Right hindlimb (tissue), 1 donor: ENCODE measurements at places on chromosomes 7 and 10.

DNA sequence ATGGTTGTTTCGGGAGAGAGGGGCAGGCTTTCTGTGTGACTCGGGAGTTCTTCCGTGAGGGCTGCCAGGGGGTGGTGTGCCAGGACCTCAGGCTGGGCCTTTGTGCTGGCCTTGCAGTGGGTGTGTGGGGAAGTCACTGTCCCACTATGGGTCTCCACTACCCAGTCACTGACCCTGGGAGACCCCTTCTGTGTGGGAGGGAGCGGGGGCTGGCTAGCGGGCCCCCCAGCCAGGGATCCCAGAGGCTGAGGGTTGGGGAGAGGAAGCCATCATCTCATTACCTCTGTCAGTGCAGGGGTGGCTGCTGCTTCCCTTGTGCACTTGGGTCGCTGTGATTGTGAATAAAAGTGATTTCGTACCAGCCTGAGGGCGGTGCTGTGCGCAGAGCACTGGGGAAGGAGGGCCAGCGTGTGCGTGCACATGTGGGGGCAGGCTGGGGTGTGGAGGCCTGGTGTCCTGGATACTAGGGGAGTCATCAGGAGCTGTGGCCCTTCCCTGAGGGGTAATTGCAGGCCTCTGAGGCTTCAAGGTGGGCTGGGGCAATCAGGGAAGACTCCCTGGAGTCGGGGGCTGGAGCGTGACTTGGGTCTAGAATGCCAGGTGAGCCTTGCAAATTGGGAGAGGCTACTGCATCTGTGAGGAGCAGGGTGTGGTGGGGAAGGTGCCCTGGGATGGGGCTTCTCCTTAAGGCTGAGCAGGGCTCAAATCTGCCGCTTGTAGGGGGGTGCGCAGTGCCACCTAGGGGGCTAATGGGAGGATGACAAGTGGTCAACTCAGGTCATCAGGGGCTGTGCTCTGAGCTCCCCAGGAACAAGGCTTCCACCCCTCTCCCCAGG, 98.9 kb downstream of the NEURL1 start:
- no peak for DNase-seq

DNA sequence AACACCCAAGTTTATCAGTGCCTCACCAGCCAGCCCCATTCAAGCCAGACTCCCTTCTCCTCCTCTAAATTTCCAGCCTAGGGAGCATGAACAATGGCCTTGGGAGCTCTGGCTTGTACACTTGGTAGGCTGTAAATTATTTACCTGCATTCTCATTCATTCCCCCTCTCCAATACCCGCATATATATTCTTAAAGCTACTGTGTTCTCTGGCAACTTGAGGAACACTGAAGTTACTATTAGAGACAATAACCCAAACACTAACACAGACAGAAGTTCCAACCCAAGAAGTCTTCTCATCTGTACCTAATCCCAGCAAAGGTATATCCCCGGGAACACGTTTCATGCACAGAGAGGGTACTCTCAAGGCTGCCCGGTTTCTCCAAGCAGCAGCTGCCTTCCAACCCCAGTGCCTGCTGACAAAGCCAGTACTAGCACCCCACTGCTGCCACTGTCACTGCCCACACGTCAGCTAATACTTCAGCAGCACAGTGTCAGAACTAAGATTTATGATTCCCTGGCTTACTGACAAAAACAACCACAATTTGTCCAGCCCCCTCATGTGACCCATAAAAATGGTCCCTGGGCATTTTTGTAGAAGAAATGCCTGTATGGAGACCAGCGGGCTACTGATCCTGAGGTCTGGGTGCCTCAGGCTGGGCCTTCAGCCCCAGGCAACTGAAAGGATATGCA, 3.1 kb downstream of the WDR91 start:
- no peak for DNase-seq

GRCh38 chr10:20622531-20623211, 274.4 kb downstream of the NEBL start:
- DNase-seq: no peak

DNA sequence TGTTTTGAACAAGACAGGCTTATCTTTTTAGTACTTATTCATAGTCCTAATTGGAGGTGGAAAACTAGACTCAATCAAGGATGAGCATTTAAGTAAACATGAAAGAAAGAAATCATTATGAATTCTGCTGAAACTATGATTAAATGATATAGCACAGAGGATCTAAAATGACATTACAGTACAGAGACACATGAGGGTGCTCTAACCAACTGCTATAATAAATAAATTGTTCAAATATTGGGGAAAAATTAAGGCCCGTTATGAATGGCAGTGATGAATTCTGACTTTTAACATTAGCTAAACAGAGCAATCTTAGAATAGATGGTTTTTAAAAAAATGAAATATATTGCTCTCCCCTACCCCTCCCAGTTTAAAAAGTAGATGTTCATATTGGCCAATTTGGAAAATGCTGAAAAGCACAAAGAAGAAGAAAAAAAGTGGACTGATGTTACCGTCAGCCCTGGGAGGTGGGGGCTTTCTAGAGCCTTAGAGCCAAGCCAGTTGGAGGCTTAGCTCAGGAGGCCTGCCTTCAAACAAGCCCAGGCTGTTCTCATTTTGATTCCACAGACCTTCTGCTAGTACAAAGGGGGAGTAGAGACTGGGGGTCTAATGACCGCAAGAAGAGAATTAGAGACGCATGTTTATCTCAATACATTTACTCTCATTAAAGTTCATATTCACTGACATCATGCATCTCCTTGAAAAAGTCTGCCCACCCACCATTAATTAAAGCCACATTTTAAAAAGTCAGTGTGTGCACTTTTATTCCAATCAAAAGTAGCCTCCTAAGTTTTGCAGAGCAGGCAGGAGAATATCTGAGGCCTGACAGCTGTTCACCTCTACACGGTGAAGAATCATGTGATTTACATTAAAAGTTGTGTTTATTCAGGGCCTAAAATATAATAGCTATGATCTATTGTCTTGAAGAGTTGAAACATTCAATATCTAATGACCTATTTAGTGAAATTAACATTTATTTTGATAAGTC, 10.0 kb downstream of the WNT2 start:
- DNase-seq: no peak
